Stimulated activated CD4-positive, alpha-beta T cell treated with anti-CD3 and anti-CD28 coated beads, Interleukin-4, amount 100 ng/mL, for 48 hours (primary cell): ENCODE measurements at places on chromosomes 6 and 20.

DNA sequence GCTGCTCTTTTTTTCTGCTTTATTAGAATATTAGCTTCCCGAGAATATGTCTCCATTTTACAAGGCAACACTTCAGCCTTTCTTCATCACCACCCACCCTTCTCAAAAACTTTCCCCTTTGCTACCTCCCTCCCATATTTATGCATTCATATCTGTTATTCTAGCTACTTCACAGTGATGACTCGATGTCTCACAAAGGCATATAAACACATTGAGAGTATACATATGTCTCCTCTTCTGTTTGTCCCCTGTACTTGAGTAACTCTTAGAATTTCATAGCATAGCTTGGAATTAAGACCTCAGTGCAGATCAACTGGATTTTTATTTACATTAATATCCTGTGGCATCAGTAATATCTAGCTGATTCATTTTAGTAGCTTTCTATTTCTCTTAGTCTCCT lies 6.5 kb downstream of the RNF144B start:
- no peak for DNase-seq

DNA sequence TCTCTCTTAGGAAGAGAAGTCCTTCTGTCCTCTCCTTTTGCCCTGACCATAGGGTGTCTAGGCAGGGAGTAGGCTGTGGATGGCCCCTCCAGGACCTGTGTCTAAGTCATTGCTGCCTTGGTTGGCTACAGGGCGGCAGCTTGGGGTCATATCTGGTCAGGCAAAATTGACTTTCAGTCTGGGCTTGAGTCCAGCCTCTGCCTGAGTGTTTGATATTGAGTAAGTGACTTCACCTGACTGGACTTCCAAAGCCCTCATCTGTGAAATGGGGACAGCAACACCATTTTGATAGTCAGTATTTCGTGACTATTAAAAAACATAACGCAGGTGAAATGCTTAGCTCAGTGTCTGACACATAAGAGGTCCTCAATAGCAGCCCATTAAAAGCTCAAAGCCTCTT lies 4.6 kb downstream of the TGM3 start:
- no peak for DNase-seq

GRCh38 chr20:38181207-38181801 lies 16.2 kb upstream of the TGM2 start:
- DNase-seq, result no peak

GRCh38 chr6:52537001-52537753 lies 39.7 kb downstream of the TRAM2 start:
- no peak for DNase-seq
